CD4-positive, alpha-beta memory T cell (primary cell): ENCODE measurements at places on chromosomes 7 and 10. TPM values are rescaled to one million over a fixed set of nuclear protein-coding genes. Genes with fewer than 3 reads are reported as not detected.

Gene LIPN
- polyA plus RNA-seq, result not detected

Gene LRMDA
- polyA plus RNA-seq, result not detected

Gene FOXI2
- not detected for polyA plus RNA-seq

Gene PPP1R3C
- polyA plus RNA-seq, result not detected

Gene SPACDR
- polyA plus RNA-seq, result 0.26 TPM

Gene MDFIC
- polyA plus RNA-seq, result 180 TPM

Gene UNCX
- not detected for polyA plus RNA-seq

Gene PRRT4
- polyA plus RNA-seq, result 0.11 TPM

Gene SDK1
- not detected for polyA plus RNA-seq

Gene GIMAP7
- polyA plus RNA-seq, result 1,096 TPM

Gene TSPAN14
- 246 TPM for polyA plus RNA-seq

Gene DNAAF5
- polyA plus RNA-seq, result 1.7 TPM

Gene MCM10
- not detected for polyA plus RNA-seq

Gene C7orf33
- polyA plus RNA-seq, result not detected

Gene ACHE
- not detected for polyA plus RNA-seq

Gene AMPH
- polyA plus RNA-seq, result 0.09 TPM

Gene OR2A1
- polyA plus RNA-seq, result 0.59 TPM

Gene TBC1D12
- not detected for polyA plus RNA-seq

Gene FAM149B1
- 3.9 TPM for polyA plus RNA-seq

Gene KCND2
- polyA plus RNA-seq, result not detected

Gene OR2A14
- not detected for polyA plus RNA-seq

Gene MCM7
- polyA plus RNA-seq, result 29.9 TPM

Gene WNT8B
- not detected for polyA plus RNA-seq

Gene CLDN15
- polyA plus RNA-seq, result 0.36 TPM

Gene CCDC146
- 3.2 TPM for polyA plus RNA-seq

Gene LLCFC1
- not detected for polyA plus RNA-seq

Gene UCMA
- polyA plus RNA-seq, result not detected

Gene PDZD8
- polyA plus RNA-seq, result 8.9 TPM

Gene VWA2
- not detected for polyA plus RNA-seq

Gene NUPR2
- polyA plus RNA-seq, result 1.3 TPM

Gene MBL2
- polyA plus RNA-seq, result not detected

Gene POU6F2
- not detected for polyA plus RNA-seq

Gene NAT16
- polyA plus RNA-seq, result not detected

Gene ALOX5
- 30.3 TPM for polyA plus RNA-seq

Gene RAPGEF5
- not detected for polyA plus RNA-seq

Gene RET
- polyA plus RNA-seq, result not detected

Gene VSTM4
- polyA plus RNA-seq, result not detected

Gene ELN
- not detected for polyA plus RNA-seq

Gene EPHB6
- polyA plus RNA-seq, result 27.4 TPM

Gene CHRM2
- not detected for polyA plus RNA-seq

Gene CREB5
- not detected for polyA plus RNA-seq

Gene CDC14C
- polyA plus RNA-seq, result not detected

Gene GPR146
- 22.2 TPM for polyA plus RNA-seq

Gene CLIP2
- 0.15 TPM for polyA plus RNA-seq

Gene AQP1
- not detected for polyA plus RNA-seq

Gene ZPBP
- polyA plus RNA-seq, result not detected

Gene NPC1L1
- not detected for polyA plus RNA-seq

Gene PALS2
- 9.4 TPM for polyA plus RNA-seq

Gene NOS3
- 14.9 TPM for polyA plus RNA-seq

Gene CEP41
- polyA plus RNA-seq, result 16.3 TPM

Gene SLC26A3
- not detected for polyA plus RNA-seq
